Aortic smooth muscle cell (primary cell): ENCODE measurements at places on chromosomes 2 and 18. TPM values are rescaled to one million over a fixed set of nuclear protein-coding genes. Genes with fewer than 3 reads are reported as not detected.

Gene ARHGEF33
- 0.37 and 0.40 TPM in 2 replicates for total RNA-seq

Gene SIX2
- total RNA-seq = 0.75 and 9.8 TPM in 2 replicates

Gene UGT1A9
- not detected in 2 replicates for total RNA-seq

Gene PRKCE
- total RNA-seq = 6.9 and 10.8 TPM in 2 replicates

Gene PRSS56
- total RNA-seq = not detected in 2 replicates

Gene PLGLB2
- total RNA-seq = 0.53 and 0.87 TPM in 2 replicates

Gene NT5C1B
- not detected in 2 replicates for total RNA-seq

Gene TUBA3E
- total RNA-seq = not detected in 2 replicates
